ENCODE measurements at places on chromosomes 13 and 19. TPM values are rescaled to one million over a fixed set of nuclear protein-coding genes. Genes with fewer than 3 reads are reported as not detected.

DNA sequence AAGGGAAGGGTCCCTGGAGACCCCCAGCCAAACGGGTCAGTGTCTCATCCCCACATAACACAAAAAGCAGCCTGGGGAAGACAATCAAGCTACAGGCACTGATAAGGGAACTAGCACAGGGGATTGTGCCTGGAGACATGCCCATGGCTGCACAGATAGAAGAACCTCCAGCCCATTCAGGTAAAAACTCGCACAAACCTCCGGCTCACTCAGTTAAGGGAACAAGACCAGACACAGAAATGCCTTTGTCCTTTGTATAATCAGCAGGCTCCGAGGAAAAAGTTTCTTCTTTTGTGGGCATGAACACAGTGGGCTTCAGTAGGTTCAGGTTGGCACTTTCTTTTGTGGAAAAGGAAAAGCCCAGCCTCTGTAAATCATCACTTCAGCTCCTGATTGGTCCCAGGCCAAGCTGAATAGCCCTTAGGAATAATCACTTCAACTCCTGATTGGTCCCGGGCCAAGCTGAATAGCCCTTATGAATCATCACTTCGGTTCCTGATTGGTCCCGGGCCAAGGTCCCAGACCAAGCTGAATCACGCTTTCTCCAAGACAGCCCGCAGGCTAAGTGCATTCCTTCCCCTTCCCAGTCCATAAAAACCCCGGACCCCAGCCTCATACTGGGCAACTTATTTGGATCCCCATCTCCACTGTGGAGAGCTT, 5.0 kb upstream of the ZNF230 start:
- no peak overlapping the region for H3K4me3 ChIP-seq
- DNase-seq = no peak
- peaks cover 47% of the 10 kb centered on the region for H3K36me3 ChIP-seq
- no peak overlapping the region for H3K27ac ChIP-seq
- peaks cover 3% of the 10 kb centered on the region for H3K27me3 ChIP-seq

DNA sequence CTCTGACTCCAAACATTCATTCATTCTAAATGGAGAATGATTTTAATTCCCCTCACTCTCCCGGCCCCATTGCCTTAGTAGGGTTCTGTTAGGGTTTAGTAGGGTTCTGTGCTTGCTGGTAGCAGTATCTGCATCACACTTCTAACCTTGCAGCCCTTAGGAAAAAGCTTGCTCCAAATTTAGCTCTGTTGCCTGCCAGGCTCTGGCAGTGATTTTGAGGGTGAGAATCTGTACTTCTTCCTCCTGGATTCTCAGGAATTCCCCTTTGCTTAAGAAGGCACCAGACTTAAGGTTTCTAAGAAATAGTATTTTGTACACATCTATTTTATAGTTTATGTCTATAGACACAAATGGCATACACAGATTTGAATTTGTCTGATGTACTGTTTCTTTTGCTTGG, 14.7 kb downstream of the B3GLCT start:
- peaks cover 6% of the 10 kb centered on the region for H3K36me3 ChIP-seq
- H3K27me3 ChIP-seq = no peaks in the 10 kb centered on the region
- no peak overlapping the region for H3K27ac ChIP-seq
- no peak for DNase-seq
- no peak overlapping the region for H3K4me3 ChIP-seq

- peaks cover 6% of the 10 kb centered on the region for H3K36me3 ChIP-seq
- H3K4me1 ChIP-seq = no peaks in the 10 kb centered on the region
- no peak overlapping the region for H3K4me3 ChIP-seq
Measured at GRCh38 chr13:84050536-84050935, 168.3 kb upstream of the SLITRK1 start.

GRCh38 chr19:17448131-17448967, at the start of gene TMEM221:
TSS of gene TMEM221 (minus strand) at chr19:17448668. CDS start at chr19:17448462, 206 bp downstream.
- no peaks in the 10 kb centered on the region for H3K36me3 ChIP-seq
- H3K27ac ChIP-seq = no peak within 1 kb of the TSS
- peaks cover 6% of the 10 kb centered on the region for H3K4me1 ChIP-seq
- no peak for DNase-seq
- H3K27me3 ChIP-seq = peaks cover 18% of the 10 kb centered on the region
- H3K4me3 ChIP-seq = peak within 1 kb of the TSS; percentile 25

DNA sequence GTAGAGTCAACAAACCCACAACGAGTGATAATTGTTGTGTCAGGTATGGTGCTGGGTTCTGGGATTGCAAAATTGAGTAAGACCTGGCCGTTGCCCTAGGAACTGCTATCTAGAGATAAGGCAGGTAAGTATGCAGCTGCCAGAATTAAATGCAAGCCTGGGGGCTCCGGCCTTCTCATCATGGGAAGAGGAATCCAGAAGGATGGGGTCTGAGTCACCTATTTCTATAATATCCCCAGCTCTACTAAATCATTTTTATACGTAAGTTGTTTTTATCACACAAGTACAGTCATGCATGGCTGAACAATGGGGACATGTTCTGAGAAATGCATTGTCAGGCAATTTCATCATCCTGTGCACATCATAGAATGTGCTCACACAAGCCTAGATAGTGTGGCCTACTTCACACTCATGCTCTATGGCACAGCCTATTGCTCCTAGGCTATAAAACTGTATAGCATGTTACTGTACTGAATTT, 203.0 kb downstream of the KLF5 start:
- peaks cover 2% of the 10 kb centered on the region for H3K27me3 ChIP-seq
- no peak overlapping the region for H3K27ac ChIP-seq
- H3K4me3 ChIP-seq = no peak overlapping the region
- H3K4me1 ChIP-seq = no peaks in the 10 kb centered on the region

DNA sequence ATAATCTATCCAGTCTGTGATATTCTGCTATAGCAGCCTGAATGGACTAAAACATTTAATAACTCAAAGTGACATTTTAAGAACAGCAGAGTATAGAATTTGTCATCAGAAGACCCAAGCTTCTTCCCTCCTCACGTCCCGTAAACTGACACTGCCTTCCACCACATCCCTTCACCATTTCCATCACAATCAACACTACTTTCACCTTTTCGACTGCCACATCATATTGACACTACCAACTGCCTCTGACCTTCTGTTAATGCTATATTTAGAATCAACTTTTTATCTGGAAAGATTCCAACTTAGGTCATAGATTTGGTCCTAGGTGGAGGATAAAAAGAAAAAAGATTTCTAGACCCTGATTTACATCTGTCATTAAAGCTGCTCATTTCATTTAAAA, 39.6 kb downstream of the STOML3 start:
- H3K4me1 ChIP-seq = no peaks in the 10 kb centered on the region
- H3K27me3 ChIP-seq = no peaks in the 10 kb centered on the region
- H3K4me3 ChIP-seq = no peak overlapping the region
- no peak overlapping the region for H3K27ac ChIP-seq

- H3K27me3 ChIP-seq = no peaks in the 10 kb centered on the region
- H3K4me1 ChIP-seq = no peaks in the 10 kb centered on the region
- H3K36me3 ChIP-seq = no peaks in the 10 kb centered on the region
- no peak overlapping the region for H3K4me3 ChIP-seq
Measured at GRCh38 chr13:101869553-101869952, 417.1 kb downstream of the ITGBL1 start.

- no peak overlapping the region for H3K4me3 ChIP-seq
- no peak for DNase-seq
- no peak overlapping the region for H3K27ac ChIP-seq
- H3K36me3 ChIP-seq = no peaks in the 10 kb centered on the region
- H3K27me3 ChIP-seq = peaks cover 15% of the 10 kb centered on the region
Measured at GRCh38 chr13:44307255-44307654, 66.4 kb upstream of the SERP2 start.

DNA sequence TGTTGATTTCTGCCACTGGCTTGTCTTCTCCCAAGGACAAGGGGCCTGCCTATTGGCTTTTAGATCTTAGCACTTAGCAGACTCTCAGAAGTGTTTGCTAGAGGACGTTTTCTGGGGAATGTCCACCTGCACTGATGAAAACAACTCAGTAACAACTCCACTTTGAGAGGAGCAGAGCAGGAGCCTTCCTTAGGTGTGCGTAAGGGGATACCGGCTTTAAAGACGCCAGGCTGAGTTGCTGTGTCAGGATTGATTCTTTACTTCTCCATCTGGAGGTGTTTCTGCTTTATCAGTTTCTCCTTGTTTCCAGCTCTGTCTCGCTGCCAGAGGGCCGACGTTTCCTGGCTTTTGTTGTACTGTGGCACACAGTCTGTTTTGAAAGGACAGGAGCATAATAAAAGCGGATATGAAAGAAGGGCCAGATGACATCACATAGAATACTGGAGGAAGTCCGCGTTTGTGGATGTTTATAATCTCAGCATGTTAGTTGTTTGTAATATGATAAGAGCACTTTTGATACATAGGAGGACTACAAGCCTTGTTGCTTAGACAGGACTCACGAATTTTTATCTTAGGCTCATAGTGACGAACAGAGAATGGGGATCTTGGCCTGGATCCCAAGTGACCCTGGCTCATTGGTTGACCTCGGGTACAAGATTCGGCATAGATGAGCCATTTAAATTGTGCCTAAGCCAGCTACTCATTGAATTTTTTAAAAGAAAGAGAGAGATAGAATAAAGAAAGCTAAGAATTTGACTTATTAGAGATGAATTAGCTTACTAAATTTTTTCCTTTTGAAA, 34.6 kb downstream of the COL4A2 start:
- peak overlapping the region; percentile 62 for H3K4me3 ChIP-seq
- H3K27me3 ChIP-seq = peaks cover 14% of the 10 kb centered on the region
- H3K27ac ChIP-seq = peak overlapping the region; percentile 70
- DNase-seq = no peak

DACT3 gene
- not detected for total RNA-seq

FGF14 gene
- not detected for total RNA-seq

JAK3 gene
- 195 TPM for total RNA-seq

PCDH9 gene
- 0.20 TPM for total RNA-seq
